ENCODE measurements at places on chromosomes 2 and 18. TPM values are rescaled to one million over a fixed set of nuclear protein-coding genes. Genes with fewer than 3 reads are reported as not detected.

The ZNF516 gene
- 20.3 TPM for total RNA-seq

The UPP2 gene
- not detected for total RNA-seq

The EVX2 gene
- not detected for total RNA-seq

DNA sequence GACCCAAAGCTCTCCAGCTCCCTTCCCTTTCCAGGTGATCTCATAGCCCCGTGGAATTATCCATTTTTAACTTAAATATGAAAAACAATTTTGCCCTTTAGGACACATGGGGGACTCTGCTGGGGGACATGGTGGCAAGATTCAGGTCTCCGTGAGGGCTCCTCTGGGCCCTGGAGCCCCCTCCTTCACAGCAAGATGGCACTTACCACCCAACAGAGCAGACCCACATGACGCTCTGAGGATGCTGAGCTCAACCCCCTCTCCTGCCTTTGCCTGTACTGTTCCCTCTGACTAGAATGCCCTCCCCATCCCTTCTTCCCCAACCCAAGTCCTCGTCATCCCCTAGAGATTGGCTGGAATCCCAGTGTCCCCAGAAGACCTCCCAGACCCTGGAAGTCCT, 17.2 kb downstream of the TEX51 start:
- DNase-seq, result peak; percentile 37

DNA sequence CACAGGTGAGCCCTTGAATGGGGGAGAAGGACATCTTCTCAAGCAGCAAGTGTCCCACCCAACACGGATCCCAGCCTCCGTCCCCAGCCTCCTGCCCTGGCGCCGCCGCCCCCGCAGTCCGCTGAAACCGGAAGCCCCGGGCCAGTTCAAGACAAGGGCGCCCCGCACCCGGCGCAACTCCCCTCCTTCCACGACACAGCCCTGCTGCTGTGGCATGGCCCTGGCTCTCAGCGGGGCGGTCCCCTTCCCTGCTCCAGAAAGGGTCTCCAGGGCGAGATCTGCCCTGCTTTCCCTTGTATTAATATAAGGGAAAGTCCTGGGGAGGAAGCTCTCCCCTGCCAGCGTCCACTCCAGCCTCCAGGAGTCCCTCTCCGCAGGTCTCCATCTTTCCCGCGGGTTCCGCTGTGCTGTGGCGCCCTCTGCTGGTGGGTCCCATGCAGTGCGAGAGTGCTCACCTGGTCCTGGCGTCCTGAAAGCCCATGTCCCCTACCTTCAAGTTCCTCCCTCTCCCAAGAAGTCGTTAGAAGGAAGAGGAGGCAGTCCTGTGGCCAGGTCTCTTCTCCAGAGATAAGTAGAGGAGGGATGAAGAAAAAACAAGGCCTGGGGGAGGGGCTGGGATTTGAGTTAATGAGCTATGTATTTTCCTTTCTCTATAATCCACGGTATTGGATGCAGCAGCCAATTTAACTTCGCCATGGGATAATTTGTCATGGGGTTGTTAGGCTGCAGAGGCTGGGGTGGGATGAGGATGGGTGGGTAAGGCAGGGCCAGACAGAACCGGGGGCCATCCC, 176.0 kb downstream of the SMAD2 start:
- DNase-seq, result no peak

DNA sequence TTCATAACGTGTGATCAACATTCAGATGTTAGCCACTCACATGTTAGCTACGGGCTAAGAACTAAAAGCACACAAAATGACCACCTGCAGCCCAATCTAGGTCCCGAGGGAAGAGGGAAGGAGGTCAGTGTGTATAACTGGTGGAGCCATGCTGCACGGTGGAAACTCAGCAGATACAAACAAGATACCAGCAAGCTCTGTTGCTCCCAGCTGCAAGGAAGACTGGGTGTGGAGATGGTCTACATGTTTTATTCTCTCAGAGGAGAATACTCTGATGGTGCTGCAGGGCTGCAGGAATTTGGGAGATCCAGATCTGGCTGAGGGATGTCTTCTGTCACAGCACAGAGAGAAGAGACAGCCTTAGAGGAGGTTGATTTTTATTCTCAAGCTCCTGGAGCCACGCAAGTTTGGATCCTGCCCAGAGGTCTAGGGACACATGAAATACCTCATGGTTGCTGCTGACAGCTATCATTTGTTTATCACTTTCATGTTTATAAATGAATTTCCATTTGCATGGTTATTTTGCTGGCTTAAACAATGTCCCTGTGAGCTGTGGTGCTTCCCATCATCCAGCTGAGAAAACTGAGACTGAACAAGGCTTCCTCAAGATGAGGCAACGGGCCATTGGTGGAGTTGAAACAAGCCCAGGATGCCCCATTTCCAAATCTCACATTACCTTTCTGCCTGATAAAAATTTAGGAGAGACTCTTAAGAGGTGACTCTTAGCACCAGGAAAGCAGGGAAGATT, 30.9 kb downstream of the RNF144A start:
- DNase-seq, result no peak

DNA sequence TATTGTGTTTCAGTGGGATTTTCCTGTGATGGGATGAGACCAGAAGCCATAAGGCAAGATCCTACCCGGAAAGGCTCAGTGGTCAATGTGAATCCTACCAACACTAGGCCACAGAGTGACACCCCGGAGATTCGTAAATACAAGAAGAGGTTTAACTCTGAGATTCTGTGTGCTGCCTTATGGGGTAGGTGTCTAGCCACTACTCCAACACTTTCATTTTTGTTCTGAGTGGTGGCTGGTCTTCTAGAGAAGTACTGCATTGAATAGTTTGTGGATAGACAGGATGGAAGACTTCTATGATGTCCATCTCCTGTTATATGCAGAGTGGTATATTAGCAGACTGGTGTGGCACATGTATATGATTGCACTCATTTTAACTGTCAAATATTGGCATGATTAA, 117.7 kb upstream of the IL1R2 start:
- DNase-seq, result no peak

DNA sequence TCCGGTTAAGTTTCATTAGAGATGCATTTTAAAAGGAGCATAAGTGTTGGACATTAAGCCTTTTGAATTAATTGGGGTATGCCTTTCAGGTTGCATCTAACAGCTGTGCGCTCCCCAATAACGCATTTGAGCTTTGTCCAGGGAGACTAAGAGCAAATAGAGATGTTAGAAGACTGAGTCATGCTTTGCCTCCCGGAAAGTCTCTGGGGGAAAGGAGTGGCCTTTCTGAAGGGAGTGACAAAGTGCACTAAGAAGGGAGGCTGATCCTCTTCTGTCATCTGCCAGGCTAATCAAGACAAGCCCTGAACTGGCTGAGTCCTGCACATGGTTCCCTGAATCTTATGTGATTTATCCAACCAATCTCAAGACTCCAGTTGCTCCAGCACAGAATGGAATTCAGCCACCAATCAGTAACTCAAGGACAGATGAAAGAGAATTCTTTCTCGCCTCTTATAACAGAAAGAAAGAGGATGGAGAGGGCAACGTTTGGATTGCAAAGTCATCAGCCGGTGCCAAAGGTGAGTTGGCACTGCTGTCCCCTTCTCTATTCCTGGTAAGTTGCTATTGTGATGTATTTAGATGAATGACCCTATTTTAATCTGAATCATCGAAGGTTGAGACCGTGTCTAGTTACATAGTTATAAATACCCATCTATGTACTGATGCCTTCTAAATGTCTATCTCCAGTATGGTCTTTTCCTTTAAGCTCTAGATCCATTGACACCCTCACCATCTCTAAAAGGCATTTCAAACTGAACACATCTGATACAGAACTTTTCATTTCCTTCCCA, 12.1 kb downstream of the TTL start:
- no peak for DNase-seq
